Bronchus fibroblast of lung (primary cell): ENCODE measurements at places on chromosomes 3 and 15. TPM values are rescaled to one million over a fixed set of nuclear protein-coding genes. Genes with fewer than 3 reads are reported as not detected.

The THSD4 gene
- 14.7 and 23.7 TPM in 2 replicates for total RNA-seq

The GPR27 gene
- total RNA-seq = not detected in 2 replicates

The GOLGA8G gene
- total RNA-seq = not detected in 2 replicates

The RBP2 gene
- not detected in 2 replicates for total RNA-seq

The P3H2 gene
- 6.4 and 7.3 TPM in 2 replicates for total RNA-seq

The ADCY5 gene
- under 0.01 and 0.15 TPM in 2 replicates for total RNA-seq

The LRRC58 gene
- 11.9 and 16.0 TPM in 2 replicates for total RNA-seq

The CYP11A1 gene
- 0.30 and 0.84 TPM in 2 replicates for total RNA-seq

The POLQ gene
- 4.3 and 4.7 TPM in 2 replicates for total RNA-seq

The CLDN16 gene
- total RNA-seq = not detected in 2 replicates

The MTHFS gene
- 10.8 and 14.3 TPM in 2 replicates for total RNA-seq

The TGM4 gene
- 0.15 and 0.17 TPM in 2 replicates for total RNA-seq

The SAMD7 gene
- not detected in 2 replicates for total RNA-seq

The ALDH1A2 gene
- 0.30 and 0.84 TPM in 2 replicates for total RNA-seq

The C3orf80 gene
- total RNA-seq = not detected in 2 replicates

The CACNA2D2 gene
- total RNA-seq = 0.15 and 0.17 TPM in 2 replicates

The GPR149 gene
- not detected in 2 replicates for total RNA-seq

The MEGF11 gene
- total RNA-seq = under 0.01 TPM in 1 of 2 replicates, not detected in the other

The MASP1 gene
- total RNA-seq = 1.8 and 2.4 TPM in 2 replicates

The SAXO2 gene
- under 0.01 and 0.50 TPM in 2 replicates for total RNA-seq

The MUC20 gene
- total RNA-seq = under 0.01 and 0.15 TPM in 2 replicates

The DNAH12 gene
- under 0.01 TPM in 1 of 2 replicates, not detected in the other for total RNA-seq

The HGD gene
- total RNA-seq = not detected in 2 replicates

The ADIPOQ gene
- not detected in 2 replicates for total RNA-seq

The NTRK3 gene
- total RNA-seq = not detected in 2 replicates

The CCRL2 gene
- 0.45 TPM in 1 of 2 replicates, not detected in the other for total RNA-seq

The NR2F2 gene
- total RNA-seq = 13.8 and 21.4 TPM in 2 replicates

The CHRNB4 gene
- total RNA-seq = not detected in 2 replicates

The CCDC39 gene
- not detected in 2 replicates for total RNA-seq

The NPAP1 gene
- total RNA-seq = not detected in 2 replicates

The GOLGA6D gene
- not detected in 2 replicates for total RNA-seq

The RTP1 gene
- not detected in 2 replicates for total RNA-seq

The DUT gene
- 107 and 115 TPM in 2 replicates for total RNA-seq

The ATP10A gene
- total RNA-seq = 1.5 and 1.8 TPM in 2 replicates

The CFAP92 gene
- total RNA-seq = not detected in 2 replicates

The DCBLD2 gene
- 104 and 114 TPM in 2 replicates for total RNA-seq

The UTS2B gene
- total RNA-seq = 0.59 TPM in 1 of 2 replicates, not detected in the other

The C3orf62 gene
- 0.34 and 0.74 TPM in 2 replicates for total RNA-seq

The BCL2A1 gene
- not detected in 2 replicates for total RNA-seq

The FAIM gene
- total RNA-seq = 11.1 TPM in 2 replicates

The ACVR2B gene
- total RNA-seq = 1.0 and 1.5 TPM in 2 replicates

The USP13 gene
- 8.4 and 11.9 TPM in 2 replicates for total RNA-seq

The DUOX2 gene
- total RNA-seq = not detected in 2 replicates

The PSTPIP1 gene
- 0.84 and 1.5 TPM in 2 replicates for total RNA-seq

The MGA gene
- total RNA-seq = 7.4 and 7.7 TPM in 2 replicates

The GXYLT2 gene
- 9.4 and 15.0 TPM in 2 replicates for total RNA-seq

The FBLN2 gene
- total RNA-seq = 15.5 and 15.9 TPM in 2 replicates

The NR2E3 gene
- total RNA-seq = not detected in 2 replicates

The IL16 gene
- total RNA-seq = 0.34 and 1.0 TPM in 2 replicates

The ARIH2 gene
- 55.2 and 64.1 TPM in 2 replicates for total RNA-seq

The RAB43 gene
- total RNA-seq = 12.9 and 15.0 TPM in 2 replicates

The ATP13A5 gene
- not detected in 2 replicates for total RNA-seq

The CFAP20DC gene
- 2.5 TPM in 2 replicates for total RNA-seq

The LTF gene
- not detected in 2 replicates for total RNA-seq
